ENCODE measurements at places on chromosomes 12 and 14.

- DNase-seq, result no peak
Observed at GRCh38 chr12:68042212-68042699, 53.0 kb downstream of the IFNG-AS1 start.

- DNase-seq, result no peak
Observed at GRCh38 chr12:73984552-73984951, 553.1 kb upstream of the ATXN7L3B start.

DNA sequence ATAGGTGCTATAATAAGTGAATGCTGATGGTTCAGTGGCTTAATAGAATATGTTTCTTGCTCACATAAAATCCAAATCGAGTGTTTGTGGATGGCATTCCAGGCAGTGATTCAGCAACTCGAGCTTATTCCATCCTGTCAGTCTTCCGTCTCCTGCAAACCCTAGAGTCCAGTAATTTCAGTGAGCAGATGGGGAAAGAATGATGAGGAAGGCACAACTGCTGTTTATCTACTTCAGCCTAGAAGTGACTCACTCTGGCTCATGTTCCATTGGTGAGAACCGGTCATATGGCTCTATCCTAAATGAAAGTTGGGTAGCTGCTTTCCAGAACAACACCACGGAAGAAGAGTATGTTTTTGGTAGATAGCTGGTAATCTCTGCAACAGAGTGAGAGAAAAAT is 421.8 kb upstream of the PDE3A start:
- peak; percentile 96 for DNase-seq

GRCh38 chr12:52534482-52534881 is 14.3 kb upstream of the KRT5 start:
- DNase-seq, result no peak

GRCh38 chr12:27623645-27624044 is 72.6 kb upstream of the REP15 start:
- peak; percentile 47 for DNase-seq

DNA sequence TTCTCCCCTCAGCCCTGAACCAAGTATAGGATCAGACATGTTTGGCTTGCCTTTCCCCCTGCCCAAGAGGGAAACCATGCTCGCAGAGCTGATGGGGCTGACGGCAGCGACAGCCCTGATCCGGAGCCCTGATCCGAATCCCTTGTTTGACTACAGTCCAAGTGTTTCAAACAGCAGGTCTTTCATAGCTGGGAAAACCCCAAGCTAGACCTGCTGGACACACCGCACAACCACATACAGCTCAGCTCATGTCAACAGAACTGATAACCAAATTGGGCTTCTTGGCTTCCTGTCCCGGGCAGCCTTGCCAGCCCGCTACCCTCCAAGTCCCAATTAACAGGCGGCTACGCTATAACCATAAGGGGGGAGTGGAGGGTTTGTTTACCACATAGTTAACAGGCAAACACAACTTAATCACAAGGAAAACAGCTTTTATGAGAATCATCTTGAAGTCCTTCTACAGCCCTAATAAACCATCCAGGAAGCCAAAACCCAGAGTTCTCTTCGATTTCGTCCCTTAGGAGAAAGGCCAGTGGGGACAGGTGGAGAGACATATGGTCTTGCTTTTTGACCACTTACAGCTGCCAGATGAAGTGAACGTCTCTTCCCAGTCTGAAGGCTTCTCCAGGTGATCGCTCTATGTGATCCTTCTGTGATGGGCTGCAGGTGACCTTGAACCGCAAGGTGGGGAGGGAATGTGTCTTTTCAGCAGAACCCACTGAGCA is 64.5 kb upstream of the MANSC4 start:
- DNase-seq, result no peak

- DNase-seq, result peak; percentile 13
Observed at GRCh38 chr12:99131751-99132199, 486.7 kb downstream of the APAF1 start.

DNA sequence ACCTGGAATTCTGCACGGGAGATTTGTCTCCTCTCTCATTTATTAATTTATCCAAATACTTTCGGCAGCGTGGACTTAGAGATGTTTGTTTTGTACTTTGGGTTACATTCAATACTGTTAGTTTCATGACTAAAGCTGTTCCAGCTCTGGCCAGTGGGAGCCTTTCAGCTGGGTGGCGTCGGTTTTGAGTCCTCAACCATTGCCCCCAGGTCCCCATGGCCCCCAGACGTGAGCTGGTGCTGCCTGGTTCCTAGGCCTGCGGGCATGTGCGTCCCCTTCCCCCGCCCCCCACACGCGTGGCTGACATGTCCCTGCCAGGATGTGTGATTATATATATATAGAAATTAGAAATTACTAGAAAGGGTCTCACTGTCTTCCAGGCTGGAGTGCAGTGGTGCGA is 48.2 kb downstream of the KIF26A start:
- no peak for DNase-seq

DNA sequence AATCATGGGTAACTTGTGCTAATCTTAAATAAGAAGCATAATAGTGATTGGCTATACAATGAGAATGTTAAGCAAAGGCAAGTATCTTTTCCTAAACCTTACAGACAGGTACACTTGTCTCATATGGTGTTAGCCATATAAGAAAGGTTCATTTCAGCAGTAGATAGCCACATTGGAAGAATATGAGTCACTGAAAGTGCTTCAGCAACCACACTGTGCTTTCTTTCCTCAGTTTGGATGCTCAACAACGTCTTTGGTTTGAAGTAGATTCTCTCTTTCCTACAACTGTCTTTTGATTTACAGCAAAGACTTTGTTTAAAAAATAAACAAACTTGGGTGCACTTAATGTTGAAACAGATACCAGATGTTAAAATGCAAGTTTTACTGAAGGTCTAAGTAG is 8.9 kb downstream of the DDHD1 start:
- DNase-seq, result no peak

- DNase-seq, result no peak
Observed at GRCh38 chr12:114404926-114405518, 922 bp downstream of the TBX5 start.

- DNase-seq, result no peak
Observed at GRCh38 chr14:30596935-30597334, 25.2 kb upstream of the SCFD1 start.

DNA sequence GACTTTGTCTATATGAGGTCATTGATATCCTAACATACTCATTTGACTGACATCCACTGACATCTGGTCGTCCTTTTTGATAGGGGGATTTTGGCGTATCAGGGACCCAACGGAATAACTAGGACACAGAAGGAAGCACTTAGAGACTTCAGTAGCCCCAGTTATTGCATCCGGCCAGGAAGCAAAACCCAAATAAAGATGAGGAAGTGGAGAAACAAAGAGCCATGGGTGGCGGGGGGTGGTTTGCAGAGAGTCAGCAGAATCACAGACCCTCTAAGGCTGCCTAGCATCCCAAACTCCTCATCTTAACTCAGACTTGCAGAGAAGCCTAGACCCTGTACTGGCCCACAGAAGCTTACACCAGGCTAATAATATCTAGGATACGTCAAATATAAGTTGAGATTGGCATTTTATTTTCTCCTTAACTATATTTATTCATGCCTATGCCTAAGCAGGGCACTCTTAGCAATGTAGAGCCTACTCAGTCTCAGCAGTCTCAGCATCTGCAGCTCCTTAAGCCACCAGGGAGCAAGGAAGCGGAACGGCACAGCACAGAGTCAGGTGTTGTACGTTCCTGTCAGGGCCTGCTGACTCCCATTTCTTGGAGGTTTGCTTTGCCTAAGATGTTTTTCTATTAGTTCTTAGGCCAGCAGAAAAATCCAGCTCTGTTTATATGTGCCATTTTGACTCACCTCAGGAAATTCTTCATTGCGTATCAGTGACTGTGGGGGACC is 45.1 kb downstream of the KCNA1 start:
- no peak for DNase-seq

- no peak for DNase-seq
Observed at GRCh38 chr12:54378796-54379397, 5.6 kb downstream of the ZNF385A start.

GRCh38 chr12:109619002-109619604 is 45.5 kb downstream of the MVK start:
- DNase-seq, result no peak

- DNase-seq, result no peak
Observed at GRCh38 chr12:70513426-70513825, 123.8 kb downstream of the PTPRB start.

DNA sequence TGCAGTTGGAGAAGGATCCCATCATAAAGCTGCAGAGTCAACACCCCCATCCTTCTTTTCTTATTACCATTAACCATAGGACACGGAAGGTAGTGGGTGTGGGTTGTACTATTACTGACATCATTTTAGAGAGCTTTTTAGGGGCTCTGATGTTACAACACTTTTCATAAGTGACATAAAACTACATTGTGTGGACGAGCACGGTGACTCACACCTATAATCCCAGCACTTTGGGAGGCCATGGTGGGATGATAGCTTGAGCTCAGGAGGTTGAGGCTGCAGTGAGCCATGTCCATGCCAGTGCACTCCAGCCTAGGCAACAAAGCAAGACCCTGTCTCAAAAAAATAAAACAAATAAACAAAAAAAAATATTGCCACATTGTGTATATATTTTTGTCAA is 167.1 kb downstream of the DUSP6 start:
- DNase-seq, result no peak

- DNase-seq, result no peak
Observed at GRCh38 chr14:95238487-95239298, 81.0 kb downstream of the CLMN start.

DNA sequence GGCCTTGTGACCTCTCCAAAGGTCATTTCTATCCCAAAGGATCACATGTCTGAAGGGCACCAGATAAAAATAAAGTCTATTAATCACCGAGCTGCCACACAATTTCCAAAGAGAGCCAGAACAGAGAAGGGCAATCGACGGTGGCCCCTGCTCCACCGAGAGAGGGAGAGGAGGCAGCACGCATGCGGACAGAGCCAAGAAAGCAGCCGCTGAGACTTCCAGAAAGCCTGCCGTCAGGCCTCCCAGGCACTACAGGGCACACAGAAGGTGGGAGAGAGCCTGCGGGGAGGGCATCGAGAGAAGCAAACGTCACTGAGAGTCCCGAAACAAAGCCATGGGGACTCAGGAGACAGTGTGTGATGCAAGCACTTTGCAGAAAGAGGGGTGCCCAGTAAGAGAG is 182.0 kb downstream of the DPF3 start:
- DNase-seq, result no peak

DNA sequence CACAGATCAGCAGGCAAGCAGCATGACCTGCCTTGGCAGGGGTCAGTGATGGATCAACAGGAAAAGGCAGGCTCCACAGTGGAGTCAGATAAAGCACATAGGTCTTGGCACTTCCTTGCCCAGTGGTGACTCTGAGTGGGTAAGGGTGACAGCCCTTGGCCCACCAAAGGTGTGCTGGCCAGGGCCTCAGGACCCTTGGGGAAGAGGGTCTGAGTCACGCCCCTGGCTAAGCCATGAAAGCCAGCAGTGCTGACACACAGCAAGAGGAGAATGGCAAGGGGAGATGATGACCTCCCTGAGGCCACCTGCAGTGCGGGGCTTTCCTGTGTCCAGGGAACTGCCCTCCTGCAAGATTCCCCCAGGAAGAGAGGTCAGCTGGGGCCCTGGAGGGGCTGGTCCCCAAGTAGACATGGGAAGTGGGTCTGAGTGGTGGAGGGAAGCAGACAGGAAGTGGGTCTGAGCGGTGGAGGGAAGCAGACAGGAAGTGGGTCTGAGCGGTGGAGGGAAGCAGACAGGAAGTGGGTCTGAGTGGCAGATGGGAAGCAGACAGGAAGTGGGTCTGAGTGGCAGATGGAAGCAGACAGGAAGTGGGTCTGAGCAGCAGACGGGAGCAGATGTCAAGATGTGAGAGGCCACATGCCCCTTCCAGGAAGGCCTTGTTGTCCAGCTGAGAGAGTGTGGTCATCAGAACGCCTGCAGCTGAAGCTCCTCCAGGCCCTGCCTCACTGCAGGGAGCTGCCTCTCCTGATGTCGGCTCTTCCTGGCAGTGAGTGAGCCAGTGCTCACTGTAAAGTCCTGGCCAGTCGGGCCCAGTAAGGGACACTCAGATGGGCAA is 34.8 kb downstream of the DIO3 start:
- no peak for DNase-seq

DNA sequence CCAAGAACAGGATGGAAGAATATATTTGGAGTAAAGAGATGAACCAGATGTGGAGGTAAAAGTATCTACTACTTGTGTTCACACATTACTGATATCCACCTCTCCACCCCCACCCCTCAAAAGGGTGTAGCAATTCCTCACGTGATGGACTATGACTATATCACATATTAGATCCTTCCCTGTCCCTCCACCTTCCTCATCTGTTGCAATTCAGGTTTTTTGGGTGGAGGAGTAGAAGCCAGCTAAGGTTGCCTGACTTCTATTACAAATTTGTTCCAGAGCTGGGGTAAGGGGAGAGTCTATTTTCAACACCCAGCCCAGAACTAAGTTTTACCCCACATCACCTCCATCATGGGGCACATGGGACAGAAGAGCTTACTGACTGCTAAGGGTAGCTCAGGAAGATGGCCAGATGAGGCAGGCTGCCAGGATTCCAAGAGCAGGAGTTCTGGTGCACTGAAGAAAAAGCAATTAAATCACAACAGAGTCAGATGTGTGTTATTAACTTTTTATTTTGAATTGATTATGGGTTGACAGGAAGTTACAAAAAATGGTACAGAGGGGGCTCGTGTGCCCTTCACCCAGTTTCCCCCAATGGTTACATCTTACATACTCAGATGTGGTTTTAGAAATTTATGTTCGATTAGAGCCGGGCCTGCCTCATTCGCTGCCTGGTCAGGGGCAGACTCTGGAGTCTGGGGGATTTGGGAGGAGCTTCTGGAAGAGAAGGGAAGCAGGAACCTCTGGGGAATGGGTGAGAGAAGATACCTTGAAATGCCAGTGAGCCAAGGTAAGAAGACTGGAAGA is 2.1 kb downstream of the RNASE13 start:
- no peak for DNase-seq

DNA sequence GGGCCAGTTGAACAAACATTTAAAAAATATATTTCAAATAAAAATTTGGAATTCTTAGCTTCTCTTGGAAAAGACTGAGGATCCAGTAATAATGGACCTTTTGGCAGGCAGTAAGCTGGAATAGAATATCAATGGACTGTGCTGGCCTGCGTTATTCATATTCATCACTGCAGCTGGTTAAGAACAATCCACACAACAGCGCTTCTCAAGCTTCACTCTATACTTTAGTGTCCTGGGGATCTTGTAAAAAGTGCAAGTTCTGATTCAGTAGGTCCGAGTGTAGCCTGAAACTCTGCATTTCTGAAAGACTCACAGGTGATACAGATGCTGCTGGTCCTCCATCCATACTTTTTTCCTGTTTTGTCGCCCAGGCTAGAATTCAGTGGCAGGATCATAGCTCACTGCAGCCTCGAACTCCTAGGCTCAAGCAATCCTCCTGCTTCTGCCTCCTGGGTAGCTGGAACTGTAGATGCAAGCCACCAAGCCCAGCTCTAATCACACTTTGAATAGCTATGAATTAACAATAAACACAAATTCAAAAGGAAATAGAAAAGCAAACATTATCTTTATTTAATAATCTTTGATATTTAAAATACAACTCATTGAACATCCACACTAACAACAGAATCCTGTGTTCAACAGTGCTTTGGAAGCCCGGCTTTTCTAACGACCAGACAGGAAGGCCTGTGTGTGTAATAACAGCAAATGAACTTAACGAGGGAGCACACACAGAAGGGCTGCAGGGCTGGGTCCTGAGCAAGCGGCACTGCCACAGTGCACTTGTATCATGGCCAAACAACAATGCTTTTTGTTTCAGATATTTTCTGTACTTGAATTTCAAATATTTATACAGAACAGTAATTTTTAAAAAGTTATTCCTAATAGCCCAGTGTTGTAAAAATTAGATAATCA is 18.4 kb upstream of the TRIP11 start:
- DNase-seq, result no peak
